ENCODE measurements at places on chromosomes 1 and 21.

DNA sequence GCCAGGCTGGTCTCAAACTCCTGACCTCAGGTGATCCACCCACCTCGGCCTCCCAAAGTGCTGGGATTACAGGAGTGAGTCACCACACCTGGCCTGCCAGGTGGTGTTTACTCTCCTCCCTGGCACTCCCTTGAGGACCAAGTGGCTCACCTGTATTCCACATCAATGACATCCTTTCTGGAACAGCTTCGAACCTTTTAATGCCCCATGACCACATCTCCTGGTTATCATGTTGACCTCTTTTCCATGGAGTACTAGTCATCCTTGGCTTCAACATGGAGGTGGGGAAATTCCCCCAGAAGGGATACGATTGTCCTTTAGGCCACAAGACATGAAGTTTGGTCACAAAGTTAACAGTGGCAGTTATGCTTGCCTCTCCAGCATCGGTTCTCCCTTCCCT lies 66.9 kb downstream of the CDC7 start:
- DNase-seq = no peak

DNA sequence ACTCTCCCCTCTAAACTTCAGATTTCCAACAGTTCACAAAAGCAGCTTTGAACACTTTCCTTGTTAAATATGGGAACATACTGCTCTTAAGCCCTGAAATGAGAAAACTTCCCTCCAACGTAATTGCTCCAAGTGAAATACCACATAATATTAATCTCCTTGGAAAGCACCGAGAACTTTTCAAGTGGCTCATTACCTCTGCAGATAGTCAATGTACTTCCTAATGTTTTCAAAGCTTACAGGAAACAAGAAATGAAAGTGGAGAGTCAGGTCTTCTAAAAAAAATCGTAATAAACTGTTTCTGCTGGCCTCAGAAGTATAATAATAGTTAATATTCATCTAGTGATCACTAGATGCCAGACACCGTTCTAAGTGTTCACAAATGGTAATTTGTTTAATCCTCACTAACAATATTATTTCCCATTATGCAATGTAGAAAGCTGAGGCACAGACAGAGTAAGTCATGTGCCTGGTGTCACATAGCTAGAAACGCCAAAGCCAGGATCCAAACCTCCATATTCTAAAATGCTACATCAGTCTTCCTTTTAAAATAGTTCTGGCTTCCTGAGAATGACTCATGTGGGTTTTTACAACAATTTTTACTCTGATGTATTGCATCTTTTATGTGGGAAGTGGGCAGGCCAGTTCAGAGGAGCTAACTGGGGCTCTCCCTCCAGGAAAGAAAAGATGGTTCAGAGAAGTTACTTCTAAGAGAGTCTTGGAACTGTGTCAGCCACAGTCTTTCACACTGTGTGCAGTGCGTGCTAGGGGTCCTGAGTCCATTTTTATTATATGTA lies 177.2 kb downstream of the PLPPR4 start:
- no peak for DNase-seq

DNA sequence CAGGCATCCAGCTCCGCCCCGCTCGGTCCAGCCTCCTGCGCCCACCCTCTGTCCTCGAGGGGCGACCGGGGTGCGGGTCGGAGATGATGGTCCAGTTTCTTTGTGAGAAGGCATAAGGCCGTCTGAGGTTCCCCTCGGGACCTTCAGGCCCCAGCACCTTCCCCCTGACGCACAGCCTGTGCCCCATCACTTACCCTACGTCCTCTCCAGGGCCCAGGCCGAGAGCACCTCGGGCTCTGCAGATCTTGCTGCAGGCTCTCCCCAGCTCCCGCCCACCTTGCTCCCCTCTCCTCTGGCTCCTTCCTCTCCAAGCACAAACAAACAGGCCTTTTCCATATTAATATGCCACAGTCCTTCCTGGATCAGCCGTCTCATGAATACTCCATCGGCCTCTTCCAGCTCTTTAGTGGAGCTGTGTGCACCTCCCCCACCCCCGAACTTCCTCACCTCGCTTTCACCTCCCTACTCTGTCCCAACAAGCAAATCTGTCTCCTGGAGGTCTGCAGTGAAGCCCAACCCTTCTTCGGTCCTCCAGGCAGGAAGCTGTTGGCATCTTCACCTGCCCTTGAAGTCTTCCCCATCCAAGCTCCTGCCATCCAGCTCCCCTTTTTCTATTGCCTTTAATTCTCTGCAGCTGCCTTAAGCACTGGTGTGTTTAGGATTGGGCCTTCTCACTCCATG lies 448 bp upstream of the COL9A2 start:
- DNase-seq = no peak

GRCh38 chr1:149916193-149916897 lies 1.3 kb downstream of the SV2A start:
- DNase-seq = no peak

- DNase-seq = no peak
Measured at GRCh38 chr1:6574818-6575217, 5.0 kb upstream of the ZBTB48 start.

- no peak for DNase-seq
Measured at GRCh38 chr1:45198185-45198584, 8.2 kb downstream of the ZSWIM5 start.

DNA sequence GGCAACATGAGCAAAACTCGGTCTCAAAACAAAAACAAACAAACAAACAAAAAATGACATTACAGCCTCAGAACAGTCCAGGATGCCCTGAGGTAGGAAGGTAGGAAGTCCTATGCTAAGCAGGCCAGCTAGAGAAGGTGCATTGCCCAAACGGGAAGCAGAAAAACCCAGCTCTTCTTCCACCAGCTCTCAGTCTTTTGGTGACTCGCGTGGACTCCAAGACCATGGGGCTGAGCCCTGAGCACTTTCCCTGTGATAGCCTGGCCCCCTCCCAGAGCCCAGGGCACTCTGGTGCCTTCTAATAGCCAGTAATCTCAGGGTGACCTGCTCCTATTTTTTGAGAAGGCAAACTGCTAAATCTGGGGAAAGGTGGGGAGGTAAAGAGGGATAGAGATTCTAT lies 16.1 kb downstream of the PHLDA3 start:
- DNase-seq = no peak

DNA sequence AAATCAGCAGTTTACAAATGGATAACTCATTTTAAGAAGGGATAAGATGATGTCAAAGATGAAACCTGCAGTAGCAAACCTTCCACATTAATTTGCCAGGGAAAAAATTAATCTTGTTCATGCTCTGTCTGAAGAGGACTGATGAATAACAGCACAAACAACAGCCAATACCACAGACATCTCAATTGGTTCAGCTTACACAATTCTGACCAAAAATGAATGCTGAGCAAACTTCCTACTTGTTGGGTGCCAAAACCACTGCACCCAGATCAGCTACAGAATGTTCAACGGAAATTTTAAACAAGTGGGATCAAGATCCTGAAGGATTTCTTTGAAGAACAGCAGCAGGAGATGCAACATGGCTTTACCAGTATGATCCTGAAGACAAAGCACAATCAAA lies 98.3 kb downstream of the COQ8A start:
- no peak for DNase-seq

DNA sequence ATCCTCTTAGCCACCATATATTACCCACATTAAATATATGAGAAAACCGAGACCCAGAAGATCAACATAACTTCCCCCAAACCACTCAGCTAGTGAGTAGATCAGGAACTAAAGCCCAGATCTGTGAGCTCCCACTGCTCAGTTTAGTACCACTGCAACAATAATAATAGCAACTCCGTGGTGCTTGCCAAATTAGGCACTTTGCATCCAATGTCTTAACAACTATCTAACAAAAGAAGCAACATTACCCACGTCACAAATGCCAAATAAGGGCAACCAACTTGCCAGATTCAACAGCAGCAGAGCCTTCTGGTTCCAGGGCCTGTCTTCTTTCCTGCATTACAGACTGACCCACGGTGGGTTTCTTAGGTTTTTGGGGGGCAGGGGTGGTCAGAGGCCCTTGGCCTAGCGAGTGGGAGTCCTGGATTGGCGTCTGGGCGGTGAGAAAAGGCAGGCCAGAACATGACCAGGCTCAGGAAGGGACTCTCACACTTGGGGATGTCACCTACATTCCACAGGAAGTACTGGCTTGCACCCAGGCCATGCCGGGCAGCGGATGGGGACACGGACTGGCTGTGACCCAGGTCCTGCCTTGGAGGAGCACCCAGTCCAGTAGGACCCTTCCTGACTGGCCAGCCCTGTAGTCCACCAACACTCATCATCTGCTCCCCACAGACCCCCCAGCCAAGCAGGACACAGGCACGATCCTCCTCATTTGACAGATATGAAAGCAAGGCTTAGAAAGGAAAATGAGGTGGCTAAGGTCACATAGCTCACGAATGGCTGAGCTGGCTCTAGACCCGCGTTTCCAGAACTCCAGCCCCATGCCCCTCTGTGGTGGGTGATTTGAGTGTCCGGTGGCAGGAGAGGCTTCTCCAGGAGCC lies 4.6 kb downstream of the HCRTR1 start:
- DNase-seq = no peak

GRCh38 chr1:84272401-84272800 lies 29.1 kb upstream of the SAMD13 start:
- DNase-seq = no peak

GRCh38 chr1:179079113-179079761 lies 2.6 kb upstream of the TOR3A start:
- peak; percentile 52 for DNase-seq

- no peak for DNase-seq
Measured at GRCh38 chr1:12604114-12604874, 13.7 kb downstream of the DHRS3 start.

Data from ecto neural progenitor cell (in vitro differentiated cells).